ENCODE measurements at places on chromosomes 3 and 15.

- no peak for DNase-seq
- H3K27ac ChIP-seq, result no peak overlapping the region
- no peak overlapping the region for H3K4me3 ChIP-seq
- H3K4me1 ChIP-seq, result no peaks in the 10 kb centered on the region
- H3K36me3 ChIP-seq, result peaks cover 3% of the 10 kb centered on the region
- H3K27me3 ChIP-seq, result no peaks in the 10 kb centered on the region
Measured at GRCh38 chr3:158456114-158456513, 114.9 kb upstream of the MLF1 start.

GRCh38 chr3:150527464-150528255 lies 18.6 kb downstream of the SERP1 start:
- DNase-seq, result no peak
- H3K4me3 ChIP-seq, result no peak overlapping the region
- no peaks in the 10 kb centered on the region for H3K36me3 ChIP-seq
- H3K27me3 ChIP-seq, result peaks cover 6% of the 10 kb centered on the region
- H3K27ac ChIP-seq, result no peak overlapping the region
- peaks cover 5% of the 10 kb centered on the region for H3K4me1 ChIP-seq

- no peak for DNase-seq
- H3K4me1 ChIP-seq, result no peaks in the 10 kb centered on the region
- no peak overlapping the region for H3K27ac ChIP-seq
- no peak overlapping the region for H3K4me3 ChIP-seq
- H3K27me3 ChIP-seq, result peaks cover 19% of the 10 kb centered on the region
Measured at GRCh38 chr3:57423335-57423734, 120.8 kb downstream of the DNAH12 start.

DNA sequence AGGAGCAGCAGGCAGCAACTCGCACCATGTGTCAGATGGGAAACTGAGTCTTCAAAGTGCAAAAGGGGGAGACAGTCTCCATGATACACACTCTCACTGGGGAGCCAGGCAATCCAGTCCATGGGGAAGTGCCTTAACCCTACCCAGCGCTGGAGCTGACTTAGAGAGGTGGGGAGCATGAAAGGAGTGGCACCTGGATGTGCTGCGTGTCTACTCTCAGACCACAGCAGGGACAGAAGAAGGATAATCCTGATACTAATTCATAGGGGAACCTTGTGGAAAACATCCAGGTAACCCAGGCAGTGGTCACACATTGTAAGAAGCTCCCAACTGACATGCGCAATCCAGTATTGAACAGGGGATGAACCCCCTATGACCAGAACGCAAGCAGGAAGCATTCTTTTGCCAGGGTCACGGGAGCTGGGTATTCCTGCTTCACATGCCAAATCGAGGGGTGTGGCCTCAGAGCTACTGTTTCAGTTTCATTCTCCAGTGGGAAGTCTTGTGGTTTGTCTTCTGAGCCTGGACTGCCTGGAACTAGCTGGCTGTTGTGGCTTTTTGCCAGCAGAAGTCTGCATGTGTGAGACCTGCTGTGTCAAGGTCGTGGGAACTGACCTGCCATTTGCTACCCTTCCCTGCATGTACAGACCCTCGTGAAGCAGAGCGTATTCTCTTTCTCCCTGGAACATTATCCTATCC lies 367.6 kb upstream of the NDN start:
- no peaks in the 10 kb centered on the region for H3K4me1 ChIP-seq
- H3K36me3 ChIP-seq, result no peaks in the 10 kb centered on the region
- no peak overlapping the region for H3K27ac ChIP-seq

GRCh38 chr15:49645941-49646340 lies 25.1 kb downstream of the DTWD1 start:
- no peak overlapping the region for H3K27ac ChIP-seq
- H3K4me1 ChIP-seq, result no peaks in the 10 kb centered on the region
- no peak overlapping the region for H3K4me3 ChIP-seq
- no peak for DNase-seq

DNA sequence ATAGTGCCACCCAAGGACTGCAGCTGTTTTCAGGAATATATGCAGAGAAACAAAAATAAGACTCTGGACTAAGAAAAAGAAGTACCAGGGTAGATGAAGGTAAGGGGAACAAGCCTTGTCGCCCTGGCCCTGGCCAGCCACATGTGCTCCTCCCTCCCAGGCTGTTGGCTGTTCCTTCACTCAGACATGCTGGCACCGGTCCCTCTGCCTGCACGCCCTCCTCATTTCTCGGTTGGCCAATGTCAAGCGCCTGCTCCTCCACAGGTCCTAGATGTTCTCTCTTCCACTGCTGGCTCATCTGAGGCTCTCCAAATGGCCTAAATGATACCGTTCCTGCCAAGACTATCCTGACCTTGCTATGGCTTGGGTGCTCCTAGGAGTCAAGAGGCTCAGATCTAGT lies 288.4 kb upstream of the LYSMD4 start:
- no peak overlapping the region for H3K27ac ChIP-seq
- DNase-seq, result no peak
- H3K4me3 ChIP-seq, result no peak overlapping the region
- H3K4me1 ChIP-seq, result no peaks in the 10 kb centered on the region

- H3K36me3 ChIP-seq, result no peaks in the 10 kb centered on the region
- DNase-seq, result no peak
- no peak overlapping the region for H3K27ac ChIP-seq
- no peak overlapping the region for H3K4me3 ChIP-seq
- peaks cover under 1% of the 10 kb centered on the region for H3K4me1 ChIP-seq
Measured at GRCh38 chr3:14391033-14391432, 11.4 kb upstream of the SLC6A6 start.

- H3K36me3 ChIP-seq, result peaks cover 11% of the 10 kb centered on the region
- H3K27ac ChIP-seq, result peak overlapping the region; percentile 11
- H3K4me3 ChIP-seq, result no peak overlapping the region
- peak; percentile 95 for DNase-seq
Measured at GRCh38 chr3:32947789-32948238, 3.6 kb upstream of the CCR4 start.

GRCh38 chr3:142595951-142596725 lies at the start of gene PLS1:
Gene PLS1, plus strand, starts transcription at chr3:142596393. Its CDS starts 67,845 bp downstream, at chr3:142664238.
- peak; percentile 85 for DNase-seq
- peak within 1 kb of the TSS; percentile 64 for H3K27ac ChIP-seq
- peaks cover 17% of the 10 kb centered on the region for H3K4me1 ChIP-seq
- H3K4me3 ChIP-seq, result peak within 1 kb of the TSS; percentile 96
- H3K27me3 ChIP-seq, result peaks cover 6% of the 10 kb centered on the region

DNA sequence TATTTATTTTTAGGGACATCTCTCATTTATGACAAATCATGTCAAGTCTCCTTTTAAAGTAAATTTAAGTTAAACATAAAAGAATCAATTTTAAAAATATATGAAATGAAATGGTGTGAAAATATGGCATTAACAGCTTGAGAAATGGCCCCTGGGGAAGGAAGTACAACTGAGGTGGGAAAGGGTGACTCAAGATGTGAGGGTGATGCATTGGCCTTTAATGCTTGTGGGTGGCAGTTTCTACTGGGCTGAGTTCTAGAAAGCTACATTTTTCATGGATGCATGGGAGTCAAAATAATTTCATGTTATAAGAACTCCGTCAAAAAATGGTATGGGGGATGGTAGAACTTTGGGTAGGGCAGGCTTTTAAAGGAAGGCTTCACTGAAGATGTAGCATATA lies 708.8 kb upstream of the CFAP20DC start:
- H3K27ac ChIP-seq, result no peak overlapping the region
- DNase-seq, result no peak
- H3K4me1 ChIP-seq, result peaks cover 17% of the 10 kb centered on the region
- H3K36me3 ChIP-seq, result no peaks in the 10 kb centered on the region

- peaks cover 47% of the 10 kb centered on the region for H3K27me3 ChIP-seq
- DNase-seq, result peak; percentile 68
- H3K36me3 ChIP-seq, result no peaks in the 10 kb centered on the region
- peak within 1 kb of the TSS; percentile 49 for H3K4me3 ChIP-seq
- H3K4me1 ChIP-seq, result peaks cover 15% of the 10 kb centered on the region
- peak within 1 kb of the TSS; percentile 3 for H3K27ac ChIP-seq
Measured at GRCh38 chr3:120908030-120908794, at the start of gene STXBP5L. Gene STXBP5L, plus strand, starts transcription at chr3:120908205. Its CDS starts 1,374 bp downstream, at chr3:120909579.

DNA sequence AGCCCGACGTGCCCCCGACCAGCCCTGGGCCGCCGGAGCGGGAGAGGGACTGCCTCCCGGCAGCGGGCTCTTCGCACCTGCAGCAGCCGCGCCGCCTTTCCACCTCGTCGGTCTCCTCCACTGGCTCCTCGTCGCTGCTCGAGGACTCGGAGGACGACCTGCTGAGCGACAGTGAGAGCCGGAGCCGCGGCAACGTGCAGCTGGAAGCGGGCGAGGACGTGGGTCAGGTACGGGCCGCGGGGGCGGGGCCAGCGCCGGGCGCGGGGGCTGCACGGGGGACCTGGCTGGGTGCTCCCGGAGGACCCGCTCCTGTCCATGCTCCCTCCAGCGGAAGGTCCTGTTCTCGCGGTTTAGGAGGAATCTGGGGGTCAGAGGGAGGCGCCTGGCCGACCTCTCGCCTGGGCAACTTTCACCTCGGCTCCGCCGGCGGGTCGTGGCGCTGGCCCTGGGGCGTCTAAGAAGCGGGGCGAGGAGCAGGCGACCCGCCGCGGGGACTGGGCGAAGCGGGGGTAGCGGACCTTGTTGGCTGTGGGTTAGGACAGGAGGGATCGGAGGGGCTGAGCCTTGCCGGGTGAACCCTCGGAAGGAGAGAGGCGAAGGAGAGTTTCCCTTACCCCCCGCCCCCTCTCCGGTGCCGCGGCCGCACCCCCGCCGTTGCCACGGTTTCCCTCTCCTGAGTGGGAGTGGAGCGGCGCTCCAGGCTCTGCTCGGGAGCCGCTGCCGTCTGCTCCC lies 682 bp downstream of the ITPKA start:
- H3K27ac ChIP-seq, result no peak overlapping the region
- no peak for DNase-seq
- H3K27me3 ChIP-seq, result peaks cover 62% of the 10 kb centered on the region
- H3K4me3 ChIP-seq, result peak overlapping the region; percentile 43
- H3K36me3 ChIP-seq, result no peaks in the 10 kb centered on the region

DNA sequence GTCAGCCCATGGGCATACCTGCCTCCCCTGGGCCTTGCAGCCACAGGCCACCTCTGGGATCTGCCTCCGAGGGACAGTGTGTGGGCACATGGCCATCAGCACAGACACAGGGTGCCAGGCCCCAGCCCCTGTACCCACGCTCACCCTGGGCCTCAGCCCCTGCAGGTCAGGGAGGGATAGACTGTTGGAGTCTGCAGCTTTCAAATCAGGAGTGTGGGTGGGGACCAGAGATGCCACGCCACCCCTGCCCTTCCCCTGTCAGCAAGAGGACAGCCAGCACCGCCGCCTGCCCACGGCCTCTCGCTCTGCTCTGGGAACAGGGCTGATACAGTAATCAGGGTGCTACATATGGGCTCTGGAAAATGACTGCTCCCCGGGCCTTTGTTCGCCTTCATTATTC lies 72.7 kb downstream of the DNAJB8 start:
- no peaks in the 10 kb centered on the region for H3K27me3 ChIP-seq
- no peak overlapping the region for H3K4me3 ChIP-seq
- no peak for DNase-seq
- no peaks in the 10 kb centered on the region for H3K36me3 ChIP-seq

DNA sequence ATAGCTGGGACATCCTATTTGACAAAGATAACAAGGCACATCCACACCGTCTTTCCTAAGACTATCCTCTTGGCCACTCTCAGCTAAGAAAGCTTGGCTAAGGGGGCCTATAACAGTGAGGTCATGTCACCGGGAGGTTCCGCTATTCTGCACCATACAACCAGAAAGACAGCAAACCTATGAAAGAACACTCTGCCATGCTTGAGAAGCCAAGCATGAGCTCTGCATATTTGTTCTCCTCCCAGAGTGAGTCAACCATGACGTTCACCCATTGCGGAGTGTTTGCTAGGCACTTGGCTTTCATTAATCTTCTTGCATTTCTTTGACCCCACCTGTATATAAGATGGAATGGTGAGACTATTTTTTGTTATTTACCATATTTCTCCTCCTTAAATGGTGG lies 141.2 kb downstream of the GMNC start:
- H3K4me1 ChIP-seq, result no peaks in the 10 kb centered on the region
- H3K4me3 ChIP-seq, result no peak overlapping the region
- no peak overlapping the region for H3K27ac ChIP-seq
- no peaks in the 10 kb centered on the region for H3K36me3 ChIP-seq

- H3K36me3 ChIP-seq, result no peaks in the 10 kb centered on the region
- no peak overlapping the region for H3K4me3 ChIP-seq
- H3K27me3 ChIP-seq, result no peaks in the 10 kb centered on the region
- H3K4me1 ChIP-seq, result no peaks in the 10 kb centered on the region
- H3K27ac ChIP-seq, result no peak overlapping the region
Measured at GRCh38 chr3:96756516-96756915, 57.9 kb upstream of the EPHA6 start.

DNA sequence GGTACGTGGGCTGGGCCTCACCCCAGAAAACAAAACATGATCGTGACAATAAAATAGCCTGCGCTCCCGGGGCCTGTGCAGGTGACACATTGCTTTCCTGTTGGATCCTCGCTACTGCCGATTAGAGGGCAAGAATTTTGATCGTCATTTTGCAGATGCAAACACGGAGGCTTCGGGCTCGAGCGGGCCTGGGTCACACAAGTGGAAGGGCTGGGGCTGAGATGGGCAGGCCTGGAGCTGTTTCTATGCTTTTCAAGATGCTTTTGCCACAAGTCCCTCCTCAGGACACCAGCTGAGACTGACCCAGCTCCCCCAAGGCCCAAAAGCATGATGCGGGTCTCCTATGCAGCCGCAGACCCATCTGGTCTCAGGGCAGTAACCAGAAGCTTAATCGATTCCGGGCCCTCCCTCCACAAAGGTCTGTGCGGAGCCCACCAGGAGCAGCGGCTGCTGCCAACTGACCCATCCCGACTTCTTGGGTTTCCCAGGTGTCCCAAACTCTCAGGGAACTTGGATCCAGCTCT lies 30.0 kb downstream of the RGMA start:
- H3K4me1 ChIP-seq, result no peaks in the 10 kb centered on the region
- peaks cover 19% of the 10 kb centered on the region for H3K27me3 ChIP-seq
- H3K4me3 ChIP-seq, result no peak overlapping the region
- no peaks in the 10 kb centered on the region for H3K36me3 ChIP-seq
- no peak for DNase-seq

- no peak overlapping the region for H3K27ac ChIP-seq
- no peak overlapping the region for H3K4me3 ChIP-seq
- DNase-seq, result no peak
- peaks cover 23% of the 10 kb centered on the region for H3K27me3 ChIP-seq
- H3K4me1 ChIP-seq, result no peaks in the 10 kb centered on the region
Measured at GRCh38 chr15:58148120-58148519, 9.9 kb downstream of the AQP9 start.

GRCh38 chr3:48405343-48405881 lies 24.5 kb downstream of the PLXNB1 start:
- DNase-seq, result peak; percentile 31
- no peak overlapping the region for H3K4me3 ChIP-seq
- no peak overlapping the region for H3K27ac ChIP-seq

- no peak for DNase-seq
- H3K27me3 ChIP-seq, result no peaks in the 10 kb centered on the region
- no peak overlapping the region for H3K4me3 ChIP-seq
- no peak overlapping the region for H3K27ac ChIP-seq
- H3K36me3 ChIP-seq, result peaks cover 9% of the 10 kb centered on the region
Measured at GRCh38 chr3:49840388-49840787, 16.0 kb downstream of the TRAIP start.
